ENCODE measurements at places on chromosomes 12 and 14.

- DNase-seq: no peak
These were observed 929 bp downstream of the CHD8 start for GRCh38 chr14:21454843-21455544.

- no peak for DNase-seq
These were observed 69.5 kb downstream of the TMEM132C start for GRCh38 chr12:128336204-128337070.

GRCh38 chr12:21825886-21826617 lies 51.5 kb upstream of the KCNJ8 start:
- no peak for DNase-seq

DNA sequence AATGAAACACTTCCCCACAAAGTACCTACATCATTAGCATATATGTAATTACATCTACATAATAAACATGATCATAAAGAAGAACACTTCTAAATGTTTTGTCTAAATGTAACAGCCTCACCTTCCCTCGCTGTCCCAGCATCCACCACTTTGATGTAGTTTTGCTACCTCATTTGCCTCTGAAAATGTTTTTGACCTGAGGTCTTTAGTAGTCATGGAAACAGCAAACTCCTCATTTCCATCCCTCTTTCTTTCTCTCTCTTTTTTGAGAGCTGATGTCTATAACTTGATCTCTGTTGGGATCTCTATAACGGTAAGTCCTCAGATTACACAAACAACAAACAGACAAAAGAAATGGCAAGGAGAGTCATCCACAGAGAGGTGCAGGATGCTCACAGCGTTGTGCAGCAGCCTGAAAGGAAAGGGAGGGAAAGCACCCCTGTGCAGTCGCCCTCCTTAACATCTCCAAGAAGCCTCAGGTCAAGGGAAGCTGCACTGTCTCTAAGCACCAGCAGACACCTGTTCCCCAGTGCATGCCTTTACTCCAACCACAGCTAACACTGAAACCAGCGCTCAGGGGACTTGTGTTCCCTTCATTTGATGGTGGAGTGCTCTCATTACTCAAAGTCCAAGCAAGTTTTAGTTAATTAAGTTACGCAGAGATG lies 268.7 kb downstream of the TMEM132D start:
- no peak for DNase-seq

GRCh38 chr12:50620109-50620977 lies 115.6 kb downstream of the DIP2B start:
- DNase-seq: no peak

- no peak for DNase-seq
These were observed 1673.9 kb upstream of the SEL1L start for GRCh38 chr14:83207550-83207949.

DNA sequence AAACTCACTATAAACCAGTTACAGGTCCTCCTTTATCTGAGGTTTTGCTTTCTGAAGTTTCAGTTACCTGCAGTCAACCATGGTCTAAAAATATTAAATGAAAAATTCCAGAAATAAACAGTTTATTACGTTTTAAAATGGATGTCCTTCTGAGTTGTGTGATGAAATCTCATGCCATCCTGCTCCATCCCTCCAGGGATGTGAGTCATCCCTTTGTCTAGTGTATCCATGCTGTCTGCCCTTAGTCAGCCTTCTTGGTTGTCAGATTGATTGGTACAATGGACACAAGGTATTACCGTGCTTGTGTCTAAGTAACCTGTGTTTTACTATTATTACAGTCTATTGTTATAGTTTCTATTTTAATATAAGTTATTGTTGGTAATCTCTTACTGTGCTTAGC lies 328.3 kb downstream of the APAF1 start:
- no peak for DNase-seq

DNA sequence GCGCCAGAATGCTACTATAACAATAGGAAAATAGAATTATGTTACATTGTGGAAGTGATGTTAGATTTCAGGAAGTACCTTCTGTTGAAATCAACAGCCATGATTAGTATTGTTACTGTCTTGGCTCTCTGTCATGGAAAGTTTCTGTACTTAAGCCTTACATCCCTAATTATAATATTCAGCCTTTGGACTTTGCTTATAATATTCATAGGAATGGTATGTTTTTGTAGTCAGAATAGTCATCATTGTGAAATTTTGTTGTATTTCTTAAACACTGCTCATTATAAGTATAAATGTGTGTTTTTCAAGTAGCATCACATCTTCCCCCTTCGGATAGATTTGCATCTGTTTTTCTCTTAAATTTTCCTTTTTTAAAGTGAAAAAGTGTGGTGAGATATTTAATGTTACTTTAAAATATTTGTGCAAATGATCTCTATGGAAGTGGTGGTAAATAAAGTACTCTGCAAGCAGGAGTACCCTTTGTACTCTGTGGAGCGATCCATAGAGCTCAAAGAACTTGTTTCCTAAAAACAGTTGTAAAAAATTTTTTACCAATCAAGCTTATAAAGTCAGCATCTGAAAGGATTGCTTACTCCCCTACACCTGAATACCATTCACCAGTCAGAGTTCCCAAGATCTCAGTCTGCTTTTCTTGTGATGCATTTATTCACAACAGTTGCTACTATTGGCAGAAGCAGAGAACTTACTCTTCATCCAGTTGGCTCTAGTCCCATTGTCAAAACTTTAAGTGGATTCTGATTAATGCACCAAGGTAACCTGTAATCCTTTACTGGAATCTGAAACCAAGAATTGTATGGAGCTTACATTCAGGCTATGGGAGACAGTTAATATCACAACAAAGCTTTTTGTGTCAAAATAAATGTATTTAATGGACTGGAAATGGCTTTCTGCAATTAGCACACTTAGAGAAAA lies 87.8 kb downstream of the RIC8B start:
- no peak for DNase-seq

DNA sequence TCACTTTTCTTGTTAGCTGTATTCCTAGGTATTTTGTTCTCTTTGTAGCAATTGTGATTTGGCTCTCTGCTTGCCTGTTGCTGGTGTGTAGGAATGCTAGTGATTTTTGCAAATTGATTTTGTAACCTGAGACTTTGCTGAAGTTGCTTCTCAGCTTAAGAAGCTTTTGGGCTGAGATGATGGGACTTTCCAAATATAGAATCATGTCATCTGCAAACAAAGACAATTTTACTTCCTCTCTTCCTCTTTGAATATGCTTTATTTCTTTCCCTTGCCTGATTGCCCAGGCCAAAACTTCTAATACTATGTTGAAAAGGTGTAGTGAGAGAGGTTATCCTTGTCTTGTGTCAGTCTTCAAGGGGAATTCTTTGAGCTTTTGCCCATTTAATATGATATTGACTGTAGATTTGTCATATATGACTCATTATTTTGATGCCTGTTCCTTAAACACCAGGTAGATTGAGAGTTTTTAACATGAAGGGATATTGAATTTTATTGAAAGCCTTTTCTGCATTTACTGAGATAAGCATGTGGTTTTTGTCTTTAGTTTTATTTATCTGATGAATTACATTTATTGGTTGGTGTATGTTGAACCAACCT lies 26.7 kb downstream of the CLECL1 start:
- DNase-seq: no peak

DNA sequence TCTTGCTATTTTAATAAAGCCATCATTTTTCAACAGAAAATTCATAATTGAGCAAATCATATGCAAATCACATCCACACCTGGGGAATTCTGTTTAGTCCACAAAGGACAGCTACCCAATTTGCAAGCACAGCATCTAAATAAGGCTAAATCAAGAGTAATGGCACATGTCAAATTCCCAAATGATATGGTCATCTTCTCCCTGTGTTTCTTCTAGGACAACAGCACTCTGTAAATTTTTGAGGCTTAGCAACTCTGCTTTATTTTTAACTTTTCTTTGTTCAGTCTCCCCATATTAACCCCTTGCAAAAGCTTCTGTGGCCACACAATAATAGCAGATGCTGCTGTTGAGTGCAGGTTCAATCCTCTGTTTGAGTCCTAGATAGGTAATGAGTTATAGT lies 155.6 kb upstream of the DAAM1 start:
- no peak for DNase-seq

GRCh38 chr12:123941624-123942237 lies 30.9 kb downstream of the CCDC92 start:
- DNase-seq: no peak

DNA sequence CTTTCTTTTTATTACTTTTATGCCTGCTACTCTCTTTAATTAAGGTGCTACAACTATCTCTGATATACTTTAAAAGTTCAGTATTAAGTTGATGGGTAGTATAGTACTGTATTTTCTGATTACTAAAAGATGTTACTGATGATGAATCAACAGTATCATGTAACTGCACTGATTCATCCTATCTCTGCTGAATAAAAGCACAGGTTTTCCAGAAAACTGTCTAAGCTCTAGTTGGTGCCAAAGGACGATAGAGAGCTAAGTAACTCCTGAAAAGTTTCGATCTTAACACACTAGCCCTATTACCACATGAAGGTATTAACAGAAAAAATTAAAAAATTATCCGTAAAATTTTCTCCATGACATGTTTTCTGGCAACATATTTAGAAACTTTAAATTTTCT lies 2.1 kb downstream of the SCAF11 start:
- DNase-seq: no peak

DNA sequence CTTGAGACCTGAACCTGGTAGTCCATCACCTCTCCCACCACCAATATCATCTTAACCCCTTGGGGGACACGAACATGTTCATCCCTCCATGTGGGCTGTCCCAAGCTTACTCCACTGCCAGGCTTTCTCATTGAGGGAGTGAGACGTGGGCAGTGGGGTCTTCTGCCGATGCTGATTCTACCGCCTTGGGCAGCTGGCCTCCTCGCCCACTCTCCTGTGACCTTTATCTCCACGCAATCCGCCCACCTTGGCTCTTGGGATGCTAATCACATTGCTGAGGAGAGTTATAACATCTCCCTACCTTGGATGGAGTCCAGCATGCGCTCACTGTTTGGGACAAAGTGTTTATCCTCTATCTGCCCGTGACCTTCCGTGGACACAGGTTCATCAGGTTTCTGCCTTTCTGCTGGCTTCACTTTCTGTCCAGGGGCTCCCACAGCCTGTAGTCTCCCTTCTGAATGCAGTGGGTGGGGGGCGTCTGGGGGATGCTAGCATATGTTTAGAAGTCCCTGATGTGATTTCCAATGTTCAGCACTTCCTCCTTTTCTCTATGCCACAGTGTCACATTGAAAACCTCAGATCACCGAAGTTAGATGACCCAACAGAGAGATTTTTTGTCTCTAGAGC lies 53.2 kb upstream of the ESRRB start:
- no peak for DNase-seq

GRCh38 chr14:86221755-86222154 lies 691.8 kb downstream of the FLRT2 start:
- DNase-seq: no peak

- DNase-seq: no peak
These were observed 124.3 kb downstream of the FBXL14 start for GRCh38 chr12:1470051-1470450.

DNA sequence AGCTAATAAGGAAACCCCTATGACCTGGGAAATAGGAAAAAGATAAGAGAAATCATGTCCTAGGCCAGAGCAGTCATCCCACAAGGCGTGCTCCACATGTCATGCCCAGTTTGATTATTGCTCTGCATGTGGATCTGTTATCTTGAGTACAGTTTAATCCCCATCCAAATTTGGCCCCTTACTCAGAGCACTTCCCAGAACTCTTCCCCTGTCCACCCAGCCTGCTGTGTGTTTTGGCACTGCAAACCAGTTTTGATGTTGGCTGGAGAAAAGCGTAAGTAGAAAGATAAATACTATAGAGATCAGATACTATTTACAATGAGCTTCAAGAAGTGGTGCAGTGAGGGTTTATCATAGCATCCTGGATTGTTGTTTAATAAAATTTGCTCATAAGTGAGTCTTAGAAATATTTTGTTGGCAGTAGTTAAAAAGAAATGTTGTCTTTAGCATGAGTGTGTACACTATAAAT lies 83.8 kb downstream of the PTPRB start:
- no peak for DNase-seq

Measured in iPS DF 6.9 (cell line).